ENCODE measurements at places on chromosomes 16 and 17.
A peak's percentile ranks its signal among the peaks of the same experiment; 100 is the strongest.

DNA sequence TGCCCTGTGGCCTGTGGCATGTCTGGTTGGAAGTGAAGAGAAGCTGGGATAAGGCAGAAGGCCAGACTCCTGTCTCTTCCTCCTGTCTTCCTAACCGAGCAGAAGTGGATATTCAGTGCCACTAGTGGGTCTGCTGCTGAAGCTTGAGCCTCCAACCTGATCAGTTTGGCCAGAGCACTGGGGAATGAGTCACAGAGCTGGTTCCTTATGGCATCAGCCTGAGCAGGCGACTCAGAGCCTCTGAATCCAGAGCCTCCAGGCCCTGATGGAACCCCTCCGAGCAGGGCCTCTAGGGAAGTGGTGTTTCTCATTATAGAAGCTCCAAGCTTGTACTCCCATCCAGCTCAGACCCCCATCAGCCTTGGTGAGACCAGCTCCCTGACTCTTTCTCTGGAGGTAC, 2.0 kb downstream of the WSCD1 start:
- no peak for DNase-seq

GRCh38 chr16:66207139-66207882, 159.2 kb upstream of the CDH5 start:
- no peak for DNase-seq

DNA sequence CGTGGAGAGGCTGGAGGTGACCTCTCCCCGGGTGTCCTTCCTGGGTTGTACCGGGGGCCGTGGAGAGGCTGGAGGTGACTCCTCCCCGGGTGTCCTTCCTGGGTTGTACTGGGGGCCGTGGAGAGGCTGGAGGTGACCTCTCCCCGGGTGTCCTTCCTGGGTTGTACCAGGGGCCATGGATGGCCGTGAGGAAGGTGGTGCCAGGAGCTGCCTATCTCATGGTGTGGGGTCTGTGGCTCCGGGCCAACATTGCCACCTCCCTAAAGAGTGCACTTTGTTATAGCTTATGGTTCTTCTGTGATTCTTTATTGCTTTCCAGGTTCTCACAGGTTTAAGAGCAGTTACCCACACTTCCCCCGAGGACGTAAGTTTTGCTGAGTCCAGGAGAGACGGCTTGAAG, 86.3 kb upstream of the ZNF750 start:
- DNase-seq, result no peak

- DNase-seq, result no peak
Observed at GRCh38 chr17:80774643-80775281, 216.9 kb upstream of the CHMP6 start.

DNA sequence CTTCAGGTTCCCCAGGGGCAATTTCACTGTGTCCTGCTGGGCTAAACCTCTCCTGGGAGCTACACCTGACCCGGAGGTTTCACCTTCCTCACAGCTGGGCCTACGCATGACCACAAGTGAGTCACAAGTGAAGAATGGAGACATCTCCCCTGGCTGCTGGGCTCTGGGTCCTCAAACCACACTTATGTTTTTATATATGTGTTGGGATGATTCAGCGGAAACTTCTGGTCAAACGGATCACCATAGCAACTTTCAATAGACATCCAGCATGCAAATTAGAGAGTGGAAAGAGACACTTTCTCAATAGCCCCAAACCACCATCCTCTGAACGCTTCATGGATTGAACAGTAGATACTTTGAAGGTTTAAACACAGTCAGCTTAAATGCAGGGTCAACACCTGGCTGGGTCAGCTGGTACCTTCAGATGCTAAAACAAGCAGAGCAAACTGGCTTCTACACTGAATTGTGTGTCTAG, 28.0 kb upstream of the MAF start:
- no peak for DNase-seq

GRCh38 chr17:14268264-14268663, 31.6 kb upstream of the CDRT15 start:
- no peak for DNase-seq

DNA sequence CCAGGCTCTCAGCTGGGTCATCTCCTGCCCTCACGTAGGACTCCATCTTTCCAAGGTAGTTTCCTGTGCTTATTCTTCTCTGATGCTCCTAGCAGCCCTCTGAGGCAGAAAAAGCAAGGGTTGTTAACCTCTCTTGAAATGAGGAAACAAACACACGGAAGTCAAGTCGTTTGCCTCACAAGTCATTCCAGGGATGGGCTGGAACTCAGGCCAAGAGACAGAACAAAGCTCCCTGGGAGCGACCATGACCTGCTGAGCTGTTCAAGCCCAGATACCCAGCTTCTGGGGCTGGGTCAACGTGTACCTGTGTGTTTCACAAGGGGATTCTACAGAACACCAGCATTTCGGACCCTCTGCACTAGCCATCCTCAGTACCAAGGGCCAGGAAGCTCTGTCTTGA, 28.1 kb downstream of the SRL start:
- DNase-seq, result no peak

DNA sequence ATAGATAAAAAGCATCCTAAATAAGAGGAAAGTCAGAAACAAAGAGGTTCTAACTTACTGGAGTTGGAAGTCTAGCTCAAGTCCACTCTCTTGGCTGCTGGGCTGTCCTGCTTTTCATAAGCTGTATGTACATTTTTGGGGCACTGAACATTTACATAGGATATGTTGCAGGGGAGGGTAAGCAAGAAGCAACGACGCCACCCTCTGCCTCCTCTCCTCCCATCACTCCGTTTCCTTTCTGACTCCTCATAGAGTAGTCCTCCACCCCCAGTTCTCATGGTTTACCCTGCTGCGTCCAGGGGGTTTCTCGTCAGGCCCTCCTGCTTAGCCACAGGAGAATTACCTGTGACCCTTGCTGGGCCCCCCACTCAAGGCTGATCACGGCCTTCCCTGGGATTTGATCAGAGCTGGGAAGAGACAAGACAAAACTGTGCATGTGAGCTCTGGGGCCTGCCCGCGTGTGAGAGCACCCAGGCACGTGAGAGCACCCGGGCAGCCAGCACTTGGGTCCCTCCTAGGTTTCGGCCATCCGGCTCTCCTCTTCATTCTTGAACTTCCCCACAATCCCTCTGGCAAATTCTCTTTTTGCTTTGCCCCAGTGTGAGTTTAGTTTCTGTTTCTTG, 37.1 kb downstream of the TMEM11 start:
- no peak for DNase-seq

- DNase-seq, result no peak
Observed at GRCh38 chr17:77471984-77472461, 331.3 kb downstream of the SEC14L1 start.

GRCh38 chr16:68046106-68046505, 23.0 kb downstream of the DUS2 start:
- no peak for DNase-seq

- DNase-seq, result no peak
Observed at GRCh38 chr16:14364386-14365199, 265.5 kb downstream of the PARN start.

GRCh38 chr16:47046726-47047523, 73.5 kb upstream of the DNAJA2 start:
- peak; percentile 71 for DNase-seq

DNA sequence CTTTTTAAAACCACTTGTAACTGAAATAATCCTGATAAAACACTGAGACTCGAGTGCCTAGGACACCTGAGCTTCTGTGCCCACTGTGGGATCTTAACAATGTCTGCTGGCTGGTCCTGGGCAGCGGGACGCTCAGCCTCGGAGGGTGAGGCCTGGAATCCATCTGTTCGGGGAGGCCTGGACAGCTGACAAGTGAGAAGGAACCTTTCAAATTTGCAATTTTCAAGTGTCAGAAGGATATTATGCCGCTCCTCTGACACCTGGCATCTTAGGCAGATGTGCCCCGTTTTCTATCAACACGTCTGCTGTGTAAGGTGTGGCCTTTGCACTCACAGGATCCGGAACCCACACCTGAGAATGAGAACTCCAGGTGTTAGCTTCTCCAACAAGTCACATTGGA, 33.1 kb upstream of the C16orf78 start:
- DNase-seq, result no peak
